Activated CD4-positive, alpha-beta T cell treated with anti-CD3 and anti-CD28 coated beads for 48 hours (primary cell): ENCODE measurements at places on chromosomes 5 and 9.

GRCh38 chr5:67350185-67350584, 153.6 kb upstream of the CD180 start:
- no peak for DNase-seq

GRCh38 chr5:132405646-132406045, 36.1 kb downstream of the SLC22A5 start:
- no peak for DNase-seq

DNA sequence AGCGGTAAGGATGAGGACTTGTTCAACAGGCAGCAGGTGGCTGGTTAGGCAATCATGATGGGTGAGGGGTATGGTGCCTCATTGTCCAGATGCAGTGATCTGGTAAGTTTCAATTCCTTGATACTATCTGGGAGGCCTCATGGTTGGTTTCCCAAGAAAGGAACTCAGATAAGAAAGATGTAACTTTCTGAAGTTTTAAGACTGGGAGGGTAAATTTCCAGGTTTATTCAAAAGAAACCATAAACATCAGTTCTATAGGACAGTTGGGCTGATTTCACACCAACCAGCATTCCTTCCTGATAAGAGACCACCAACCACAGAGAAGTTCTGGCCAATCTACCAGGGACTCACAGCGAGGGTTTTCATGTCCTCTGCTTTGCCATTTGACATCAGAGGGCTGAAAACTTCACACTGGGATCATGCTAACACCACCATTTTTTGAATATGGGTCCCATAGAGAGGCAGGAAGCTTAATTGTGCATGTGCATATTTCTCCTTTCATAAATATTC, 773 bp upstream of the AGGF1 start:
- no peak for DNase-seq

GRCh38 chr9:16727452-16728136, 142.9 kb downstream of the BNC2 start:
- no peak for DNase-seq

GRCh38 chr5:180495991-180496741, 2.0 kb downstream of the CNOT6 start:
- no peak for DNase-seq

- DNase-seq = no peak
These were observed 218.1 kb upstream of the WWC1 start for GRCh38 chr5:168073311-168073710.

- DNase-seq = no peak
These were observed 29.7 kb downstream of the PDE4D start for GRCh38 chr5:59863777-59864176.

DNA sequence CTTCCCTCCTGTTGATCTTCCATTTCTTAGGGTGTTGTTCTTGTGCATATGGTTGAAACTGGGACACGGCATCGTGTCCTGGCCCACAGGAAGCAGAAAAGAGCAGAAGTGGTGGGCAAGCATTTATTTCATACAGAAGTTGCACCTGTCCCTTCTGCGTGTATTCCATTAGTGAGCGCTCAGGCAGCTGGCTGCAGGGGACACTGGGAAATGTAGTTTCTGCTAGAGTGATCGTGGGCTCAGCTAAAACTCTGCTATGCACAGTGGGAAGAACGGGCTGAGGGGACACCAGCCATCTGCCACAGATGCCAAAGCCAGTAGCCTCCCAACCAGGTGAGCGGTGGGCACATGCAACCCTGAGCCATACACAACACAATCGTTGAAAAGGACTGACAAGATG, 57.4 kb upstream of the ASS1 start:
- DNase-seq = no peak

DNA sequence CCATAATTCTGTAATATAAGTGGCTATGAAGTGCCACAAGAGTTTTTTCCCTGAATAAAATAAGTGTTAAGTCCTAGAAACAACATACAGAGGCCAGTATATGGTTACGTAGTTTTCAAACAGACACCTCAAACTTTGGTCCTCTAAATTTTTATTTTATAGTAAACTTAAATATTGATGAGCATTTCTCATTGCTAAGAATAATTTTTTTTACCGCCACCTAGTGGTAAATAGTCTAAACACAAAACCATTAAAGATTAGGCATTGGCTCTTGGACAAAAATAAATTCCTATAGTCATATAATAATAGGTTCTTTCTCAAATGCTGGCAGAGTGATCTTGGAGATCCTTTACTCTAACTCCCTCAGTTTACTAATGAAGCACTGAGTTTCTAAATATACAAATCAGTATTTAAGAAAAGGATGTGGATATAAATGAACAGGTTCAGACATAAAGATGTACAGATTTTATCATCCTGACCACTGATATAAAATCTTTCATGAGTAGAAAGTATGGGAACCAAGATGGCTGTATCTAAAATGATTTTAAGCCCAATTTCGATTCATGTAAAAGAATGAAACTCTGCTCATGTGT, 136.2 kb downstream of the FANCC start:
- DNase-seq = no peak

GRCh38 chr5:76537073-76537543, 86.1 kb downstream of the F2RL2 start:
- DNase-seq = no peak
